Hematopoietic multipotent progenitor cell treated with erythropoietin and hydrocortisone succinate and interleukin-3 and kit ligand, for 15 days (in vitro differentiated cells): ENCODE measurements at places on chromosomes 11 and 22.

- no peak for DNase-seq
Measured at GRCh38 chr11:111631666-111632039, 29.4 kb downstream of the SIK2 start.

GRCh38 chr22:45244916-45245315 lies 4.2 kb upstream of the KIAA0930 start:
- DNase-seq: no peak

- DNase-seq: no peak
Measured at GRCh38 chr22:30891781-30892180, 76.8 kb downstream of the MORC2 start.

DNA sequence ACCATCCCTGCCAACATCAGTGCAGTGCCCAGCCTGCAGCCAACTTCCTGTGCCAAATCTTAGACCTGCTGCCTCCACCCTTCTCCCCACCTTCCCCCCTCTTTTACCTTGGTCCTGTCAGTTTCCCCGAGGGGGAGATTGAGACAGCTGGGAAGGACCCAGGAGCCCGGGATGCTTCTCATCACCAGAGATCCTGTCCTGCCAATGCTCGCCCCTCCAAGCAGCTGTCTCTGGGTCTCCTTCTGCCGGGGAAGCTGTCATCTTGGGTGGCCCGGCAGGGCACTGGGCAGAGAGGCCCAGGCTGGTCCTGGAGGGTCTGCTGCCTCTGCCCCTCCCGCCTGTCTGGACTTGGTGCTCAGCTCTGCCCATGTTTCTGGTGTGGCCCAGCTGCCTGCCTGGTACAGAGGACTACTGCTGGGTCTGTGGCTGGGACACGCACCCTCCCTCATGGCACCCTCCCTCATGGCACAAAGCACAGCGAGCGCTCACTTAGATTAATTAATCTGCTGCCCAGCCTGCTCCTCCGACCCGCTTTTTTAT lies 60.4 kb upstream of the THY1 start:
- no peak for DNase-seq

- no peak for DNase-seq
Measured at GRCh38 chr22:40399621-40400020, 29.2 kb downstream of the SGSM3 start.

DNA sequence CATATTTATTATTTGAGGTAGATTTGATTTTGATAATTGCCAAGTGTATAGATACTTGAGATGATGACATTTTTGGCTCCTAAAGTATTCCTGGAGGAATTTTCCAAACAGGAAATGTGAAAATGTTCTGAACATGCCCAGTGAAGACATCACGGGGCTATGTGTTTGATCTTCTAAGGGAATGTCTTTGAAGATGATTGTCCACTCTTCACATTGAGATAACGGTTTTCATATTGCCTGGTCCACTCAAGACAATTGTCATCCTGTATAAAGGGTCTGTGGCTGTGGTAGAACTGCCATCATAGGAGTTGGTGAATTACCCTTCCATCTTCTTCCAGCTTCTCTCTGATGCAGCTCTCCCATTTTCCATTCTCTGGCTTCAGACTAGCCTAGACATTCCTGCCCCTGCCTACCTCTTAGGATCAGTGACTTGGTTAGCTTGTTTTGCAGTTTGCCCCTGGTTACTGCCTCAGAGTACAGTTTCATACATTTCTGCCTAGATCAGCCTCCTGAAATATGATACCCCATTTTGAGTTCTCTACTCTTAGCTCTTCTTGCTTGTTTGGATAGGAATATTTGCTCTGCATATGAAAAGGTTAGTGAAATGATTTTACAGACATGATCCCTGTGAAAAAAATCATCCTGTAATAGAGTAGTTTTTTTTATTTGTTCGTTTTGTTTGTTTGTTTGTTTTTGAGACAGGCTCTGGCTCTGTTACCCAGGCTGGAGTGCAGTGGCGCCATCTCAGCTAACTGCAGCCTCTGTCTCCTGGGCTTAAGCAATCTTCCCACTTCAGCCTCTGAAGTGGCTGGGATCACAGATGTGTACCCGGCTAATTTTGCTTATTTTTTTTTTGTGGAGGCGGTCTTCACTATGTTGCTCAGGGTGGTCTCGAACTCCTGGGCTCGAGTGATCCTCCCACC lies 111.4 kb upstream of the SORL1-AS1 start:
- DNase-seq: no peak

GRCh38 chr11:8989453-8989852 lies 14.3 kb downstream of the NRIP3 start:
- peak; percentile 25 for DNase-seq

- no peak for DNase-seq
Measured at GRCh38 chr22:28894334-28894733, 11.0 kb downstream of the ZNRF3 start.

- peak; percentile 66 for DNase-seq
Measured at GRCh38 chr11:554428-555226, 5.9 kb downstream of the LMNTD2 start.

DNA sequence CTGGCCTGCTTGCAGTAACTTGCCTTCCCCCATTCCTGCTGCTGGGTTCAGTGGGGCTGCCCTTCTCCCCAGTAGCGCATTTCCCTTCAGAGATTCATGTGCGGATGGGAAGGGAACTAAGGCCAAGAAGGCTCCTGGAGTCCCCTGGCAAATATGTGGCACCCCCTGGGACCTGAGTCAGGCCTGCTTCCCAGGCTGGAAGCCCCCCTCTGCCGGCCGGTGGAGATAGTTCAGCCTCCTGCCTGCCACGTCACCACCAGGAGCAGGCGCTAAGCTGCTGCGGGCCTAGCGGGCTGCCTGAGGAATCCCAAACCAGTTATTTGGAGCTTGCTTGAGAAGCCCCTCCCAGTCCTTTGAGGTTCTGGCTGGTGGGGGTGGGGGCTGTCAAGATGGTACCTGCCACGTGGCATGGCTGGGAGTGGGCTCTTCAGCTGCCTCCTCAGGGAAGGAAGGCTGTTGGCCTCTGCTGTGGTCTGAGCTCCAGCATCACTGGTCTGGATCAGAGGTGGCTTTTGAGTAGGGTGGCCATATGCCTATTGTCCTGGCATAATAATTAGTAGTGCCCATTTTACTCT lies 2.0 kb downstream of the SERPINH1 start:
- no peak for DNase-seq
